Natural killer cell treated with Interleukin-12 subunit alpha and Interleukin-12 subunit beta and Interleukin-15 and Interleukin-18, amount 100 ng/mL, for 72 hours (primary cell): ENCODE measurements at places on chromosomes 16 and 17. TPM values are rescaled to one million over a fixed set of nuclear protein-coding genes. Genes with fewer than 3 reads are reported as not detected.
A peak's percentile ranks its signal among the peaks of the same experiment; 100 is the strongest.

DNA sequence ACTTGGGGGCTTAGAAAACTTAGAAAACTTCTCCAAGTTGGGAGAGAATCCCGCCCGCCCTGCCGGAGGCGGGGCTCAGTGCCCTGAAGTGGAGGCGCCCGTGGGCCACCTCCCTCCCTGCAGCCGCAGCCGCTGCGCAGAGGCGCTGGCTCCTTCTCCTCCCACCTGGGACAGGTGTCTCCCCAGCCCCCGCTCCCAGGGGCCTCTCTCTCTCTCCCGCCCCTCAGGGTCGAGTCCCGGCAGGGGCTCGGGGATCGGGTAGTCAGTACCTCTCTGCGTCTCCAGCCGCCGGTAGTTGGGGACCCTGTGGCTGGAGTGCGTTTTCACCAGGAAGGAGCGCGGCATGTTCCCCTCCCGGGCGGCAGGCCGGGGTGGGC lies 257 bp downstream of the SNAI3 start:
- H3K4me1 ChIP-seq, result peaks cover 20% of the 10 kb centered on the region
- H3K27ac ChIP-seq, result no peak overlapping the region
- no peak for DNase-seq
- peak overlapping the region; percentile 41 for H3K4me3 ChIP-seq

GRCh38 chr17:56690441-56691291 lies 97.2 kb downstream of the NOG start:
- no peak overlapping the region for H3K4me3 ChIP-seq
- H3K27me3 ChIP-seq, result peaks cover 63% of the 10 kb centered on the region
- H3K36me3 ChIP-seq, result no peaks in the 10 kb centered on the region
- H3K27ac ChIP-seq, result no peak overlapping the region
- H3K4me1 ChIP-seq, result no peaks in the 10 kb centered on the region

- no peak overlapping the region for H3K4me3 ChIP-seq
- peaks cover 9% of the 10 kb centered on the region for H3K27me3 ChIP-seq
- no peaks in the 10 kb centered on the region for H3K4me1 ChIP-seq
- no peaks in the 10 kb centered on the region for H3K36me3 ChIP-seq
- no peak for DNase-seq
Measured at GRCh38 chr16:56320056-56320455, 105.3 kb downstream of the AMFR start.

GRCh38 chr16:77335652-77336234 lies 99.1 kb downstream of the ADAMTS18 start:
- H3K36me3 ChIP-seq, result no peaks in the 10 kb centered on the region
- H3K27ac ChIP-seq, result no peak overlapping the region
- no peak overlapping the region for H3K4me3 ChIP-seq
- DNase-seq, result no peak

GRCh38 chr17:49227436-49228261 lies 2.9 kb downstream of the PHOSPHO1 start:
- H3K27me3 ChIP-seq, result no peaks in the 10 kb centered on the region
- peaks cover 35% of the 10 kb centered on the region for H3K4me1 ChIP-seq
- no peak overlapping the region for H3K27ac ChIP-seq
- no peak overlapping the region for H3K4me3 ChIP-seq
- no peaks in the 10 kb centered on the region for H3K36me3 ChIP-seq

DNA sequence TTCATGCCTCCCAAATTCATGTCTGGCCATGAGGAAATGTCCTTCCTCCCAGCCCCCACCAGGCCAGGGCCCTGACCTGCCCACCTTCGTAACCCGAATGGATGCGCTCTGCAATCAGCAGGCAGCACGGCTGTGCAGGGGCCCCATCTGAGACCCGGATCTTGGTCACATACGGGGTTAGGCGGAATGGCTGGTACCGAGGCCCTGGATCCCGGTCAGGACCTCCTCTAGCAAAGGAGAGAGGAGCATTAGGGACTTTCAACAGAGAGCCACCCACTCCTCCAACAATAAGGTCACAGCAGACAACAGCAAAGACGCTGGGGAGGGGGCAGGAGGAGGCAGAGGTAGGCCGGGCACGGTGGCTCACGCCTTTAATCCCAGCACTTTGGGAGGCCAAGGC lies 3.6 kb downstream of the PER1 start:
- H3K36me3 ChIP-seq, result no peaks in the 10 kb centered on the region

GRCh38 chr16:1441391-1441829 lies 2.9 kb downstream of the CCDC154 start:
- H3K4me3 ChIP-seq, result no peak overlapping the region
- H3K4me1 ChIP-seq, result no peaks in the 10 kb centered on the region
- DNase-seq, result no peak
- no peaks in the 10 kb centered on the region for H3K36me3 ChIP-seq

- no peaks in the 10 kb centered on the region for H3K4me1 ChIP-seq
- H3K36me3 ChIP-seq, result no peaks in the 10 kb centered on the region
- no peak overlapping the region for H3K4me3 ChIP-seq
Measured at GRCh38 chr16:31005350-31006085, 4.9 kb downstream of the STX1B start.

DNA sequence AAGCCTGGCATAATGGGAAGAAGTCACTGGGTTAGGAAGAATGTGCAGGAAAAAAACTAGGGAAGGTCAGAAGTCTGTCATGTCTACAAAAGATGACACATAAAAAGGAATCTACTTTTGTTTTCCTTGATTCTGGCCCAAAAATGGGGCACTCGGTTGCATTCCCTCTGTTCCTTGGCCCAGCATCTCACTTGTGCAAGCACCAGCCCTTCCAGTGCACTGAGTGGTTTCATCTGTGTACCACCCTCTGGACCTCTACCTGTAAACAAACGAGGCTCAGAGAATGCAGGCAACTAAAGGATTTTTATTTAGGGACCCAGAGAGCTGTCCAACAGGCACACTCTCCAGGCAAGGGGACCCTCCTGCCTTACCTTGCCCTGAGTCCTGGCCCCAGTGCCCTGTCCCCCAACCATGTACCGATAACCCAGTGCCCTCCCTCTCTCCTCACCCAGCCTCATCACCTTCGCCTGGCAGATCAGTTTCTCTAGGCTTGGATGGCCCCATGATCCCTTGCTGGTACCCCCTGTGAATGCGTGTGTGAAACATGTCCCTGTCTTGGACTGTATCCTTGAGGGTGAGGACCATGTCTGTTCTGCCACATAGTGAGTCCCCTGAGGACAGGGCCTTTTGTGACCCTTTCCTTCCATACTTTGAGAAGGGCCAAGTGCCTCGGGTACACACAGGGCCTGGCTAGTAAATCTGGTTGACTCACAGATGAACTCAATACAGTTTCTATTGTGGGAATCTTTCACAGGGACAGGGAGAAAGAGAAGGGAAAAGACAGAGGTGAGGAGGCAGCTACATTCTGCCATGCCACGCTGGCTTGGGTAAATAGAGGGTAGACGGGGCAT lies 13.3 kb downstream of the NXPH3 start:
- no peak overlapping the region for H3K27ac ChIP-seq
- H3K27me3 ChIP-seq, result no peaks in the 10 kb centered on the region
- H3K36me3 ChIP-seq, result no peaks in the 10 kb centered on the region
- no peak overlapping the region for H3K4me3 ChIP-seq

DNA sequence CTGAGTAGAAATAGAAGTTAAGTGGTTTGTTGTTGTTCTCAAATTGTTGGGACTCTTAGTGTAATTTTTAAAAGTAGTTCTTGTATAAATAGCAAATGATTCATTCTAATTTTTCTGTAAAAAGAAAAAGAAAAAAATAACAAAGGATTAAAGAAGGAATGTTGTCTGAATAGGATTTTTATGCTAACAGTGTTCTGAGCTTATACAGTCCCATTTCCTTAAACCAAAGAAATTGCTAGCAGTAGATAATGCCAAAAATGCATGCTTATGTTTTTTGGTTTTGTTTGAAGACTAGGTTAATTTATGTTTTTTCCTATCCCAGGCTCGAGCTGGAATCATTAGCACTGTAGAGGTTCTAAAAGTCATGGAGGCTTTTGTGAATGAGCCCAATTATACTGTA lies 44.7 kb upstream of the KPNB1 start:
- no peak overlapping the region for H3K27ac ChIP-seq
- no peak for DNase-seq

DNA sequence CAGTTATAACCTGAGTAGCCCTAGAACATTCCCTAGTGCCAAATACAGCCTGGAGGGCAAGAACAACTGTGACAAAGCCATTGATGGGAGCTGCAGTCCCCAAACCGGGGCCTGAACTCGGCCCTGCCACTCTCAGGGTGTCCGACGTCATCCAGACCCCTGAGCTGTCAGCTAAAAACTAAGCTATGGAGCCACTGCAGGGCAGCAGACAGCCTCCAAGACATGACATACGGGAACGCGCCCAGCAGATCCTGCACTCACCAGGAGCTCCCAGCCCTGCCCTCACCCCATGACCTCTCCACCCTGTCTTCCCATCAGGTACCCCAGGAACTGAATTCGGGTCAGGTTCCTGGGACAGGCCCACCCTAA lies 28.4 kb downstream of the KDM8 start:
- DNase-seq, result no peak
- peak overlapping the region; percentile 55 for H3K27ac ChIP-seq
- no peaks in the 10 kb centered on the region for H3K27me3 ChIP-seq

DNA sequence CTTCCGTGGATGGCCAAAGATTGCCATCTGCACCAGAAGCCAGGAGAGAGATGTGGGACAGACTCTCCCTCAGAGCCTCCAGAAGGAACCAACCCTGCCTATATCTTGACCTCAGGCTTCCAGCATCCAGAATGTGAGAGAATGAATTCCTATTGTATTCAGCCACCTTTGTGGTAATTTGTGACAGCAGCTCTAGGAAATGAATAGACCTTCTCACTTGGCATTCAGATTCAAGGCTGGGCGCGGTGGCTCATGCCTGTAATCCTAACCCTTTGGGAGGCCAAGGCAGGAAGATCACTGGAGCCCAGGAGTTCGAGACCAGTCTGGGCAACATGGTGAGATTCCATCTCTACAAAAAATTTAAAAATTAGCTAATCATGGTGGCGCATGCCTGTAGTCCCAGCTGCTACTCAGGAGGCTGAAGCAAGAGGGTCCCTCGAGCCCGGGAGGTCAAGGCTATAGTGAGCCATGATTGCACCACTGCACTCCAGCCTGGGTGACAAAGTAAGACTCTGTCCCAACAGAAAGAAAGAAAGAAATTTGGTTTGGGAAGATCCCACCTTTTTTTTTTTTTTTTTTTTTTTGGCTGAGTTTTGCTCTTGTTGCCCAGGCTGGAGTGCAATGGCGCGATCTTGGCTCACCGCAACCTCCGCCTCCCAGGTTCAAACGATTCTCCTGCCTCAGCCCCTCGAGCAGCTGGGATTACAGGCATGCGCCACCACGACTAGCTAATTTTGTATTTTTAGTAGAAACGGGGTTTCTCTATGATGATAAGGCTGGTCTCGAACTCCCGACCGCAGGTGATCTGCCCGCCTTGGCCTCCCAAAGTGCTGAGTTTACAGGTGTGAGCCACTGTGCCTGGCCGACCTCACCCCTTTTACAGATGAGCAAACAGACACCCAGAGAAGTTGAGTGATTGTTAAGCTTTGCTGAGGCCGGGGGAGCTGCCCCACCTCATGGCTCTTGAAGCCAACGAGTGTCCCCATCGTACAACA lies 4.3 kb upstream of the CPSF4L start:
- no peak overlapping the region for H3K27ac ChIP-seq
- no peaks in the 10 kb centered on the region for H3K36me3 ChIP-seq
- no peak for DNase-seq
- H3K4me3 ChIP-seq, result no peak overlapping the region
- H3K4me1 ChIP-seq, result no peaks in the 10 kb centered on the region
- H3K27me3 ChIP-seq, result no peaks in the 10 kb centered on the region

DNA sequence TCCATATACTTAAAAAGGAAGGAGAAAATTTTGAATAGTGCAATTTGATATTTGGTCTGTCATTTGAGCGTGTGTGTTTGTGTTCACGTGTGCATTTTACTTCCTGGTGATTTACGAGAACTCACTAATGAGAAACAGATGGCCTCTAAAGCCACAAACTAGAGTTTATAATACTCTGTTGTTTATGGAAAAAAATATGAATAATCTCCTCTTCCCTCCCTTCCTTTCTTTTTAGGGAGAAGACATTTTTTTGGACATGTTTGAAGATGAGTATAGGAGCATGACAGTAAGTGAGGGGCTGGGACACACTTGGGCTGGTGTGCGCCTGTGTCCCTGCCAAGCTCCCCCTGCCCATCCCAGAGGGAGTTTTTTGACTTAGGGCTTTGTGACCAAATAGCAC lies 102.7 kb downstream of the CLEC16A start:
- no peak overlapping the region for H3K27ac ChIP-seq
- H3K36me3 ChIP-seq, result peaks cover 10% of the 10 kb centered on the region
- H3K4me1 ChIP-seq, result peaks cover 36% of the 10 kb centered on the region
- DNase-seq, result no peak

GRCh38 chr16:1929578-1930337 lies 11.5 kb upstream of the HS3ST6 start:
- H3K36me3 ChIP-seq, result no peaks in the 10 kb centered on the region
- DNase-seq, result peak; percentile 94
- H3K4me1 ChIP-seq, result no peaks in the 10 kb centered on the region
- no peak overlapping the region for H3K27ac ChIP-seq
- H3K27me3 ChIP-seq, result peaks cover under 1% of the 10 kb centered on the region
- no peak overlapping the region for H3K4me3 ChIP-seq

DNA sequence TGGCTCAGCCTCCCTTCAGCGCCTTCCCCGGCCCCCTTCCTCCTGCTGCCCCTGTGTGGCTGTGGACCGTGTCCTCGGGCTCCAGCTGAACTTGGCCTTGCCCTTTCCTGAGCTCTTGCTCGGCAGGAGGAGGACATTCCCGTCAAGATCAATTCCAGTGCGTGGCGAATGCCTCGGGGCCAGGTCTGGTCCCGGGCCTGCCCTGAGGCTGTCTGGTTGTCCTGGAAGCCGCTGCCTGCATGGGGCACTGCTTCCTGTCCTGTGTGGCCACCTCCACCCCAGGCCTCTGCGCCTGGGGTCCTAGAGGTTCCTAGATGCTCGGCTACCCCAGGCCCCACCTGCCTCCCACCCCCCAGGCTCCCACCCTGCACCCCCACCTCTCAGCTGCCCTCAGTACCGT lies 12.8 kb downstream of the BAHCC1 start:
- H3K27me3 ChIP-seq, result peaks cover 17% of the 10 kb centered on the region
- no peaks in the 10 kb centered on the region for H3K36me3 ChIP-seq
- H3K27ac ChIP-seq, result peak overlapping the region; percentile 21
- H3K4me1 ChIP-seq, result peaks cover 5% of the 10 kb centered on the region

DNA sequence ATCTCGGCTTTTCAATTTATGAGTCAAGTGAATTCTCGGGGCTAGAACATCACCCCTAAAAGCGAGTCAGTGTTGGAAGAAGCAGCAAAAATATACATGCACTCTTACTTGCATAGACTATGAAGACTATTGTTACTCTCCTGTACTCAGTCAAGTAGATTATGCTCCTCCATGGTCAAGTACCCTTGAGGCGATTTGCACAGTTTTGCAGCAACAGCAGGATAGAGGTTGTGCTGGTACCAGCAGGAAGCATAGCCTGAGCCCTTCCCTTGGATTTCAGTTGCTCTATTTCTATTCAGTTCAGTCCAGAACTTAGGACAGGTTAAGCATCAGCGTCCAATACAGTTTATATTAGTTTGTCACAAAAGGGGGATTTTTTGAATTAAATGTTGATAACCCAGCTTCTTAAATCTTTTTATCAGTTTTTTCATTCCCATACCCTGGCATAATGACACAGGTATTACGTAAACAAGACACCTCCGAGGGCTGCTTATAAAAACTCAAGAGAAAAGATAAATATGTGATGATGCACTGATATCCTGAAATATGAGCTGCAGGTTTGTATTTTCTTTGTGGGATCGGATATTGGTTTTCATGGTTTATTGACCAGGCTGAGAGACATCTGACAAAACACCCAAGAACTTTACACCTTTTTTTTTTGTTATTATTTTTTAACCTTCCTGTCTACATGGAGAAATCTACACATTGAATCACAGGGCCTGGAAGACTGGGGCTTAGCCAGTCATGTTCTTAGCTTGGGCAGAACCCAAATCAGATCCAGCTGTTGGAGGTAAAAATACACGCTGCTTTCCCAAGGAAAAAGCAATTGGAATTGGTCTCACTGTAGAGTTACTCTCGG lies 144.1 kb downstream of the PITPNC1 start:
- DNase-seq, result no peak
- H3K4me3 ChIP-seq, result peak overlapping the region; percentile 80
- H3K36me3 ChIP-seq, result no peaks in the 10 kb centered on the region

OR1A1 gene
- total RNA-seq, result not detected

MYO15A gene
- total RNA-seq, result 2.0 TPM

MT1A gene
- 6.3 TPM for total RNA-seq

DBF4B gene
- 48.1 TPM for total RNA-seq
